ENCODE measurements at places on chromosomes 2 and 18.

- DNase-seq = no peak
These were observed 155.6 kb upstream of the GLI2 start for GRCh38 chr2:120579916-120580685.

- no peak for DNase-seq
These were observed 207.0 kb downstream of the HNMT start for GRCh38 chr2:138171244-138171643.

DNA sequence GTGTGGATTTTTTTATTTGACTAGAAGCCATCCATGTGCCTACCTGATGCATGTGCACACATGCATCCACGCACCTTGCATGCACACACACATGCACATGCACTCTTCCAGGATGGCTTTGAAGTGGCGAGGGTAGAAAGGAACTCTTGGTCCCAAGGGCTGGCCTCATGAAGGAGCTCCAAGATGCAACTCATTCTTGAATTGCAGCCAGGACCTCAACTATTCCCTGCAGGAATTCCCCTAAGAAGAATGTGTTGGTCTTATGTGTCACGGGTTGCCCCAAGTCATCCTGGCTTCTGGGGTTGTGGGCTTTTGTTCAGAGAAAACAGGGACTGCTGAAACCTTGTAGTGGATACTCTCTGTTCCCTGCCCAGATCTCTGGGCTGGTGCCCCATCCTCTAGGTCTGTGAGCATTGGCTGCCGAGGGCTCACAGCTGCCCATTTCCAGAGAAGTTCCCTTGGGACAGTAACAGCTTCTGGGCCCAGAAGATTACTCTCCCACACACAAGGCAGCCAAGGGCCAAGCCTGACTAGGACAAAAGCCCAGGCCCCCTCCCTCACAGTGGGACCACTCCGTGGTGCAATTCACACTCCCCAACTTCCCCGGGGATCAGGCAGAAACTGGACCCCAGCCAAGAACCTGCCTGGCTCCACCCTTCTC, 137.6 kb downstream of the COPS8 start:
- no peak for DNase-seq

- no peak for DNase-seq
These were observed 773.4 kb downstream of the LRRTM4 start for GRCh38 chr2:76748581-76749296.

DNA sequence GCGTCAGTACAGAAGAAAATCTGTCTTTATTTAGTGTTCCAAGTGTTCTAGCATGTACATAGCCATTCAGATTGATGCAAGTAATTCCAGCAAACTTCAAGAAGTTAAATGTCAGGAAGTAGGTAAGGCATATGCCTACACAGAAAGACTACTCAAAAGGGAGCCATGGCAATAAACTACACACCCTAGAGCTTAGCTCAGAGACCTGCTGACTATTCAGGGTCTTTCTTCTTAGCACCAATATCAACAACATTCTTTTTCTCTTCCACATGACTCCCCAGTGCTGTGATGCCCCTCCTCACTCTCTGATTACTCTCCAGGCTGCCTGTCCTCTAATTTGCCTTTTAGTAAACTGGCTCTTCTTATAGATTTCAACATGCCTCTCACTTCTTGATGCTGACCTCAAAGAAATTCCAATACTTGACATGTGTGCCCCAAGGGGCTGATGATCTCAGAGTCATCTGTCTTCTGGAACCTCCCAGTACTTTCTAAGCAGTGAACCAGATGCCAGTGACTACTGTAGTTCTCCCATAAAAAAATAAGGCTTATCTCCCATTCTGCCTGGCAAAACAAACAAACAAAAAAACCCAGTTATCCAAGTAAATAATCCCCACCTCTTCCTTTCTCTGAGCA, 909.2 kb upstream of the FANCL start:
- no peak for DNase-seq

DNA sequence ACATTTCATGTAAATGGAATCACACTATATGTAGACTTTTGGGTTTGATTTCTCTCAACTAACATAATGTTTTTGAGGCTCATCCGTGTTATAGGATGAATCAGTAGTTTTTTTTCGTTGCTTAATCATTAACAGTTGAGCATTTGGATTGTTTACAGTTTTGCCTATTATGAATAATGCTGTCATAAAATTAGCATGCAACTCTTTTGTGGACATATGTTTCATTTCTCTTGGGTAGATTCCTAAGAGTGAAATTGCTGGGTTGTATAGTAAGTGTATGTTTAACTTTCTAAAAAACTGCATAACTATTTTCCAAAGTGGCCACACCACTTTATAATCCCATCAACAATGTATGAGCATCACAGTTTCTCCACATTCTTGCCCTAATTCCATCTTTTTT, 7.7 kb upstream of the RHBDD1 start:
- DNase-seq = no peak

DNA sequence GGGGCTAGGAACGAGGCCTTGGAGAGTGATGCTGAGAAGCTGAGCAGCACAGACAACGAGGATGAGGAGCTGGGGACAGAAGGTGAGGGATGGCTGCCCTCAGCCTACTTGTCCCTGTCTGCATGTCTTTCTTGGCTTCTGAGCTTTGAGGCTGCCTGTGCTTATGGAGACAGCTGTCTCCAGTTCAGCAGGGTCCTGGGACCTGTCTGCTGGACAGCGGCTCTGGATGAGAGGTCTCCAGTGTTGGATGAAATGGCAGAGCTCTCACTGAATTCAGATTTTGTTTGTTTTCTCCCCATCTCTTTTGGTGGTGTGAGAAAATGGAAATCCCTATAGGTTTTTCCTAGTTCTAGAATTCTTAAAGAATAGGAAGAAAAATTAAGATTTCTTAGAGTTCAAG, 54.8 kb downstream of the NTSR2 start:
- DNase-seq = no peak

- DNase-seq = no peak
These were observed 436.4 kb upstream of the ST6GAL2 start for GRCh38 chr2:107322416-107322815.

DNA sequence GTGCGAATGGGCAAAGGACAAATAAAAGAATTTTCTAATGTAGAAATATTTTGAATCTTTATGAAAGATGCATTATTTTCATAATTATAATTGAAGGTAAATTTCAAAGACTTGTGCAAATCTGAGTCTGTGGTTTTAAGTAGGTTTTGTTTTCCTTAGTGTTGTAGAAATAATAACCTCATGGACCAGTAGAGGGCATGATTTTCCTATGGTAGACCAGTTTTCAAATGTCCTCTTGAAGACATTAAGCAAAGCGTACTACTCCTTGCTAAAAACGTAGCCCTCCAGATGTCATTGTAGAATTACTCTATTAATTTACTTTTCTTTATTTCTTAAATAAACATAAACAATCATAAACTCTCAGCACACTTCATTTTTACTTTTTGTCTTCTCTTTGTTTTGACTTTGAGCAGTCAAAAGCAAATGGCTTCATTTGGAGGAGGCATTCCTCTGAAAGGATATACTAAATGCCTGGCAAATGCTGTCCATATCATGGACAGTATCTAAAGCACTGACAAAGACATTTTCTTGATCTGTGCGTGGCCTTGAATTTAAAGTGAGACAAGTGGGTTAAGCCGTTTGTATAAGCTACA, 85.8 kb upstream of the FAM237A start:
- no peak for DNase-seq

All from stimulated activated CD8-positive, alpha-beta memory T cell treated with anti-CD3 and anti-CD28 coated beads, Interleukin-4, amount 100 ng/mL, for 1 hour (primary cell).